ENCODE measurements at places on chromosomes 7 and 10.

GRCh38 chr7:74176555-74176954, 2.4 kb downstream of the EIF4H start:
- DNase-seq = no peak

- peak; percentile 68 for DNase-seq
Observed at GRCh38 chr10:61503051-61503450, 49.9 kb upstream of the TMEM26 start.

GRCh38 chr7:37151741-37152413, 296.8 kb downstream of the ELMO1 start:
- DNase-seq = no peak

DNA sequence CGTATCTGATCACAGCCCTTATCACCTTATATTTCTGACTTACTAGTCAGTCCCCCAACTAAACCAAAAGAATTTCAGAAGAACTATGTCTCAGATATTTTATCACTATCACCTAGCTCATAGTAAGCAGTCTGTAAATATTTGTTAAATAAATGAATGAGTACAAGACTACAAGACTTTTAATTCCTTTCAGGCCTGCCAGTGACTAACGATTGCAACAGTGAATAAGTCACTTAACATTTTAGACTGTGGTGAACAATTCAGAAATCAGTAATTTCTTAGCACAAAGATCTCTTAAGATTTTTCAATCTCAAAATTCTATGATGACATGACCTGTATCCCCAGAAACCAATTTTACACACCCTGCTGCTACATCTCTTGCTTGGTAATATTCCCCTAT, 162.2 kb downstream of the IMMP2L start:
- DNase-seq = no peak

DNA sequence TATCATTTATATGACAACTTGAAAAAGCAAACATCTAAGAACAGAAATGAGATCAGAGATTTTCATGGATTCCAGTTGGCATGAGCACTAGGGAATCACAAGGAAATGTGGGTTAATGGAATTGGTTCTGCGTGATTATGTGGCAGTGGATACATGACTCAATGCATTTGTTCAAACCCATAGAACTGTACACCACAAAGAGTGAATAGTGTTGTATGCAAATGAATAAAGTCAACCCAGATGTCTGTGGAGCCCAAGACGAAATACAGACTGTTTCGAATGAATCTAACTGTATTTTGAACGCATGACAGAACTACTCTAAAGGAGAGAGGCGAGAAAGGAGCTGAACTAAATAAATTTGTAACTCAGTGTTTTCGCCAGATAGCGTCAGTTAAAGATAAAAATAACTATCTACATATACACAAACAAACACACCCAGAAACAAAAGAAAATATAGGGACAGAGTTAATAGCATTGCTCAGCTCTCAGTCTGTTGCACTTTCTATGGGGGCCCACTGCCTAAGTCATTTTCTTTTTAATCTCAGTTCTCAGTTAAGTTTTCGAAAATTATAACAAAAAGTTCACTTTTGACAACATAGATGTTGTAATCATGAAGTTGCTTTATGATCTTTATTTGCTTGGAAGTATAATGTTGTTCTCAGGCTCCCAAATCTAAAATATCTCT, 636.7 kb upstream of the SEMA3D start:
- DNase-seq = peak; percentile 41

DNA sequence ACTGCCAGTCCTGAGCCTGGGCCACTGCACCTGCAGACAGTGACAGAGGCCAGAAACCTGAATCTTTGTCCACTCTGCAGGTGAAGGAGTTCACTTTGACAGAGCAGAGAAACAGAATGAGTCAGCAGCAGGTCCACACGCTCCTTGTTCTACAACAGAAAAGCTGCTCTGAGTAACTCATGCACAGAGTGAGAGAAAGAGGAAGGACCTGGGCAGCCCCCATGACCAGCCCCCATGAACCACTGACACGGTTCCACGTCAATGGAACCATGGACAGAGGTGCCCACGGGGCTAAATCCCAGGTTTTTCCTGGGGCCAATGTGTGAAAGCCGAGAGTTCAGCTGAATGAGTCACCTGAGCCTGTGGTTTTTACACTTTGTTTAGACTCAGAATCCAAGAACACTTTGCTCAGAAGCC, 40.8 kb upstream of the CTBP2 start:
- peak; percentile 26 for DNase-seq

- no peak for DNase-seq
Observed at GRCh38 chr7:133746305-133746704, 380.8 kb upstream of the LRGUK start.

- no peak for DNase-seq
Observed at GRCh38 chr10:88033793-88034192, 170.4 kb downstream of the PTEN start.

DNA sequence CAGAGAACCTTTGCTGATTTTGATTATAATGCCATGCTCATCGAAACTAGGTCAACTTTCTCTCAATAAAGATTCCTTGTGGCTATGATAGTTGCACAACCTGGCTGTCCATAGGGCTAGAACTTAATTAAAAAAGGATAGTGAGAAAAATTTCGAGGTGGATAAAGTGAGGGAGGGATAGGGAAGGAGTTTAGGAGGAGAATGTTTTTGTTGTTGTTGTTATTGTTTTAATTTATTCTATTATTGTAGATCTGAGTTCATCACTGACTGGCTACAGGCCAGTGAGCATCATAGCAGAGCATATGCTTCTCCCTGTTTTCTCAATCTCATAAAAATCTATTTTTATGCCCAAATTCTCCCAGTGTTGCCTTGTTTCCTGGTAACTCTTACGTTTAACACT, 688.7 kb upstream of the GRM3 start:
- no peak for DNase-seq

- no peak for DNase-seq
Observed at GRCh38 chr10:11336722-11337162, 274.7 kb downstream of the USP6NL start.

- DNase-seq = no peak
Observed at GRCh38 chr7:33900501-33900900, 4.8 kb upstream of the BMPER start.

DNA sequence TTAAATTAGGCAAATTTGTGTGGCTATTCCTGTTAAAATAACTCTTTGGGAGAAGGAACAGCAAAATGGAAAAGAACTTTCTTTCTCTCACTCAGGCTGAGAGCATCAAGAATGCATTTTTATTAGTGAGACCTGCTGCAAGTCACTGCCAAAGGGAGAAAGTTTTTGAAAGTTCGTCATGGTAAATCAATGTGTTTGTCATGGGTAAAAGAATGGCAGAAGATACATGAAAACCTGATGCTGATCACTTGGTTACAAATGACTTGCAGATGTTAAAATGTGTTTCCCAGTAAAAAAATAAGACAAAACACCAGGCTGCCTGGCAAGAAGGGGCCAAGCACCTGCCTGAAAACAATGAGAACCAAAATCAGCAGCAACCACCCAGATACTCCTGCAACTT, 484.7 kb upstream of the NRP1 start:
- peak; percentile 43 for DNase-seq

GRCh38 chr7:71488308-71488707, 356.4 kb downstream of the GALNT17 start:
- peak; percentile 82 for DNase-seq

- peak; percentile 28 for DNase-seq
Observed at GRCh38 chr7:143415742-143416397, 7.2 kb upstream of the EPHA1 start.

DNA sequence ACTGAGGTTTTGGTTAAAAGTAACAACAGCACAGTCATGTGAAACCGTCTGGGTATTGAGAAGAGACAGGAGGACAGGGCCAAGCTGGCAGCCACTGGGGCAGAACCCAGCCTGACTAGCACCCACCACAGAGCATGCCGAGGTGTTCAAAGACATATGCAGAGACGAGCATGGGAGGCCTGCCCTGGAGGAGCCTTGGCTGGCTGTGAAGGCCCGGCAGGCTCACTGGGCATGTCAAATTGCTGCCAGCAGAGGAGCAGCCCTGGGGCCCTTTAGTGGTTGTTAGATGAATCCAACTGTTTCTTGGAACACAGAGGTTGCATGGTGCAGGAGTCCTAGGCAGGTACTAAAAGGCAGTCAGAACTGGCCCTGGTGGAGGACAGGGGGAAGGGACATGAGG, 5.0 kb upstream of the GDF2 start:
- DNase-seq = no peak

DNA sequence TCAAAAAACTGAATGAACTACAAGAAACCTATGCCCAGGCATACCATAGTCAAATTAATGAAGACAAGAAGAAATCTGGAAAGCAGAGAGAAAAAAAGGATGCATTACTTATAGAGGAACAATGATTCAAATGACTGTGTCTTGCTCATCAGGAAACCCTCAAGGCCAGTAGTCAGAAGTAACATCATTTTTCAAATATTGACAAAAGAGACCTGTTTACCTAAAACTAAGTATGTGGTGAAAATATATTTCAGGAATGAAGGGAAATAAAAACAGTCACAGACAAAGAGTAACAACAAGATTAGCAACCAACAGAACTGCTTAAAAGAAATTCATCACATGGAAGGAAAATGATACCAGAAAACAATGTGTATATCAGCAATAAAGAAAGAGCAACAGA, 128.4 kb downstream of the ALOX5 start:
- DNase-seq = no peak

DNA sequence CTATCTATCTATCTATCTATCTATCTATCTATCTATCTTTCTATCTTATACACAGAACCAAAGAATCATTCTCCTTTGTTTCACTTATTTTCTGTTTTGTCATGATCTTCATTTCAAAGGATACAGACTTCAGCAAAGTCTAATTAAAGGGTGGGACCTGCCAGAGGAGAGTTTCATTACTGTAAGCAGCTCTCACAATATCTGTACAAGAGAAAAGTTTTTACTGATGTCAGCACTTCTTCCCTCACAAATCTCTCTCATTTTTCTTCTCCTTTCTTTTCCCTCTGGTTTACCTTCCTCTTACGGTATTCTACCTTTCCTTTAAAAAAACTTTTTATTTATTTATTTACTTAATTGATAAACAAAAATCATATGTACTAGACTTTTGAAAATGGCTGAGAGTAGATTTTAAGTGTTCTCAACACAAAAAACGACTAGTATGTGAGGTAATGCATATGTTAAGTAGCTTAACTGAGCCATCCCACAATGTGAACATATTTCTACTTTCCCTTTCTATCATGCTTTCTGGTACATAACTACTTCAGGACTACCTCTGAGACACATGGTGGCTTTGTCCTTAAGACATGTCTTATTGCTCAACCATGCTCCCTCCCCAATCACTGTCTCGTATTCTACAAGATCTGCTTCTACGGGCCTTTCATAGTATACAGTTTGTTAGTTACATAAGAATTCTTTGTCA, 699.3 kb downstream of the PHTF2 start:
- no peak for DNase-seq

DNA sequence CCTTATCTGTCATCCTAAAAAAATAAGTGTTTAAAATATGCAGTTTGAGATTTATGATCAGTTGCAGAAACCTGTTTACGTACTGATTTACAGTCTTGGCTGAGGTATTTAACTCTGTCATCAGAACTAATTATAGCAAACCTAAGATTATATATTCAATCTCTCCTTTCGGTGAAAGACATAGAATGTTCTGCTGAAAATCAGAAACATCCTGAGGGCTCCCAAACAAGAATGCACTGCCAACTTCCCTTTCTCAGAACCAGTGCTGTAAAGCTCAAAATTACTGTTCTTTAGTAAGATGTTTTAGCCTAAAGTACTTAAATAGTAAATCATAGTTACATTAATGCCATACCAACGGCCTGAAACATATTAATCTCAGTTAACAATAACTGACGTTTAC, 34.3 kb downstream of the FAM204A start:
- peak; percentile 31 for DNase-seq

GRCh38 chr7:10804770-10805169, 168.9 kb upstream of the PHF14 start:
- DNase-seq = no peak

Measured in fibroblast of skin of right quadriceps (primary cell).